ENCODE measurements at places on chromosomes 5 and 9.

GRCh38 chr9:92820964-92821363 is 56.3 kb upstream of the BICD2 start:
- DNase-seq: no peak

GRCh38 chr9:93080406-93080805 is 15.6 kb upstream of the CARD19 start:
- no peak for DNase-seq

DNA sequence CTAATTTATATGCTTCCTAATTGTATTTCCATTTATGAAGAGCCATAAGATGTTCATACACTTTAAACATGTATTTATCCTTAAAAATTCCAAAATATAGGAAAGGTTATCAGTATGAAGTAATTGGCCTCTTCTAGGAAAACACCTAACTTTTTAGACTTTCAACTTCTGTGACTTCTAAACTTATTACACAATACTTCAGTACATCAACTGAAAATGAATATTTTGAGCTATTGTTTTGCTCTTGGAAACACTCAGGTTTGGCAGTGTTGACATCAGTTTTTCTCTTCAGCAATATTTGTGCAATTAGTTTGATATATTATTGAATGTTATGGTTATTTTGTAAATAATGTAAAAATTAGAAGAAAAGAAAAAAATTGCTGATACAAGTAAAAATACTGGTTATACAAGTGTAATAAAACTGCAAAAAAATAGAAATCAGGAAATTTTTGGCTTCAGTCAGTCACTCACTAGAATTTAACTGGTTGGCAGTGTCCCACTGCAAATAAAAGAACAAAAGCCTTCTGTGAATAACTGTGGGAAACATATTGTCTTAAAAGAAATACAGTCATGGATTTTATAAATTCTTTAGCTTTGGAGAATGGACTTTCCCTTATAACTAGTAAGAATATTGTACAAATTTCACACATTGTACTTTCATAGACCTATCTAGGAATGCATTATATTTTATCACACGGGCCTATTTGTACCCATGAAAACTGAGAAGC is 635.9 kb downstream of the TLE1 start:
- DNase-seq: no peak

- DNase-seq: no peak
Measured at GRCh38 chr5:129216001-129216400, 121.5 kb downstream of the ISOC1 start.

GRCh38 chr9:15248081-15248480 is 58.9 kb downstream of the TTC39B start:
- DNase-seq: no peak

DNA sequence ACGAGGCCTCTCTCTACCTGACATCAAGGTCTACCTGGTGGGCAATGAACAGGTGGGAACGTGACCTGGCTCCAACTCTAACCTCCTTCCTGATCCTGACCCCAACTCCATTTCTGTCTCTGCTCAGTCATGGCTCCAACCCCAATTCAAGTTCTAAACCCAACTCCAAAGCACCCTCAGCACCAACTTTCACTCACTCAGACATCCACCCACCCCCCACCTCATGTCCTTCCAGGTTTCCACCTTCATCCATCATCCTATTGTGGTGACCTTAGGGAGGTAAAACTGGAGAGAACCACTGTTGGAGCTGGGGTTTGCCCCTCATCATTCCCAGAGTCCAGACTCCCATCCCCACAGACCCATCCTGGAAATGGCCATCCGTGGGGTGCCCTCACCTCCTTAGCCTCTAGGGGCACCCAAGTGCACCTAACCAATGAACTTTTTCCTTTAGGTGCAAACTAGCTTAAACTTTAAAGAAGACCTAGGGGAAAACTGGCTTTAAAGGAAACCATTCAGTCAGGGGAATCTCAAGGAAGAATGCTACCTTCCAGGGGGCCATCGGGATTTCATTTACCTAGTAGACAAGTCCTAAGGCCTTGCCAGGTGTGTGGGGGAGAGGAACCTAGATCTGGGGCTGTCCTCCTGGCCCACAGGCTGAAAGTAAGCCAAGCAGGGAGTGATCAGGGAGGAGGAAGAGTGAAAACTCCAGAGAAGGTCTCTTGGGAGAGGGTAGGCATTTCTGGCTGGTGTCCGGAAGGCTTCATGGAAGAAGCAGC is 11.3 kb downstream of the RGS14 start:
- no peak for DNase-seq

DNA sequence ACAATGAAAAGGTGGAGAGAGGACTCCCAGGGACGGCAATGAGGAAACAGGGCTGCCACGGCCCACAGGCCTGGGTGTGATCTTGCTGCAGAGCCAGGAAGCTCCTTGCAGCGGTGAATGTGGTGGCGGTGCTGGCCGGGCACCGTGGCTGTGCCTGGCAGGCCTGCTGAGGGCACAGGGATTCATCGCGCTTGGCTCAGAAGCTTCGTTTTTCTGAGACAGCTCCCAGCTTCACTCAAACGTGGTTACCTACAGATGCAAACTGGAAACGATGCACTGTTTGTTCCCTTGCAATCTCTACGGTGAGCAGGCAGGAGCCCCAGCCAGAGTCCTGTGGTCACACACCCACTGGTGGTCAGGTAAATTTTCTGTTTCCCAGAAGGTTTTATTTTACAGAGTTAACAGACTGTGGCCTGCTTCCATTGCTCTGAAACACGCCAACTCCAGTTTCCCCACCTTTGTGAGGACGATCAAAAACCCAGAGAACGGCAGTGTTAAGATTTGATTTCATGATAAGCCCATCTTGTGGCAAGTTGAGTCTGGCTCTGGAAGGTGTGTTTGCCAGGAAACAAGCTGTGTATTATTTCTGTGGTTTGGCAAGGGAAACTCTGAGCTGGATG is 183.9 kb downstream of the AUH start:
- no peak for DNase-seq

- DNase-seq: no peak
Measured at GRCh38 chr5:5306696-5307095, 115.8 kb upstream of the ICE1 start.

DNA sequence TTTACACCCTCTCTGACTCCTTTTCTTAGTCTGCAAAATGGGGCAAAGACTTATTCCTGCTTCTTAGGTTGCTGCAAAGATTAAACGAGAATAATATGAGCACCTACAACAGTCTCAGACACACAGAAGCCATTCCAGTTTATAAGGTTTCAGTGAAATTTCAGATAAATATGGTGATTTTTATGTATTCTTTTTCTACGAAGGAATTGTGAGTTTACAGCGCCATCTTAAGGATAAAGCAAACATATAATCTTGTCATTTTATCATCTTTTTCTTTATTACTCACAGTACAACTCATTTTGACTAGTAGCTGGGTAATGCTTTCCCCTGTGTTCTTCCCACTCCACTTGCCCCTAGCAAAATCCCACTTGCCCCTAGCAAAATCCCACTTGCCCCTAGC is 29.2 kb upstream of the SMC5 start:
- DNase-seq: no peak

GRCh38 chr5:64166201-64166959 is 737 bp downstream of the RNF180 start:
- DNase-seq: no peak

DNA sequence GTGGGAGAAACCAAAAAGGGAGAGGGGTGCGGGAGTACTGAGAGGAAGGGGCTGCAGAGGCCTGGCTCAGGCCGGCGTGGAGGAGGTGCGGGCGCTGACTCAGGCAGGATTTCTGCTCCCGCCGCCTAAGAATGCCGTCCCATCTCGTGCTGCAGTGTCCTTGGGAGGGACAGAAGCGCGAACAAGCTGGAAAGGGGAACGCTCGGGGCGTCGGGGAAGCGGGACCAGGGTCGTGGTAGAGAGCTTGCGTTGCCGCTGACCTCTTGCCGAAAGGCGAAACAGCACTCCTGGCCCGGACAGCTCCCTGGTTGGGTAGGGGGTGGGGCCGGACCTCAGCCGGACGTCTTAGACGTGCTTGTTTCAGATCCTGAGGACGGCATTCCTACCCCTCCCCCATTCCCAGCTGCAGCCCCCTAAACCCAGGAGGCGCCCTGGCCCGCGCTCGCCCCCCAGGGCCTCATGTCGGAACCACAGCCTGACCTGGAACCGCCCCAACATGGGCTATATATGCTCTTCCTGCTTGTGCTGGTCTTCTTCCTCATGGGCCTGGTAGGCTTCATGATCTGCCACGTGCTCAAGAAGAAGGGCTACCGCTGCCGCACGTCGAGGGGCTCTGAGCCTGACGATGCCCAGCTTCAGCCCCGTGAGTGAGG is 1.1 kb downstream of the RELL2 start:
- no peak for DNase-seq

DNA sequence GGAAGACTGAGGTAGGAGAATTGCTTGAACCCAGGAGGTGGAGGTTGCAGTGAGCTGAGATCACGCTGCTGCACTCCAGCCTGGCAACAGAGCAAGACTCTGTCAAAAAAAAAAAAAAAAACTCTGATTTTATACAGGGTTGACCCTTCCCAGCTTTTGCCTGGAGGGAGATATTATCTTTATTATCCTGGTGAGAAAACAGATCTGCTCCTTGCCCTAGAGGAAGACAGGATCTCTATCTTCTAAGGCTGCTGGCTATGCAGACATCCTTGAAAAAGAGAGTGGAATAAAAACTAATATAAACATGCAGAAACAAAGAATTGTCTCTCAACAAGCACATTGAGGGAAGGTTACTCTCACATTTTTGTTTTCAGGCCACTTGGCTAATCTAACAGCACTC is 1503.4 kb upstream of the WWC1 start:
- no peak for DNase-seq

GRCh38 chr5:41641621-41642020 is 131.2 kb upstream of the PLCXD3 start:
- no peak for DNase-seq

GRCh38 chr5:103369125-103370120 is 110.9 kb downstream of the MACIR start:
- no peak for DNase-seq

- no peak for DNase-seq
Measured at GRCh38 chr9:7237473-7238246, 479.9 kb downstream of the KDM4C start.

DNA sequence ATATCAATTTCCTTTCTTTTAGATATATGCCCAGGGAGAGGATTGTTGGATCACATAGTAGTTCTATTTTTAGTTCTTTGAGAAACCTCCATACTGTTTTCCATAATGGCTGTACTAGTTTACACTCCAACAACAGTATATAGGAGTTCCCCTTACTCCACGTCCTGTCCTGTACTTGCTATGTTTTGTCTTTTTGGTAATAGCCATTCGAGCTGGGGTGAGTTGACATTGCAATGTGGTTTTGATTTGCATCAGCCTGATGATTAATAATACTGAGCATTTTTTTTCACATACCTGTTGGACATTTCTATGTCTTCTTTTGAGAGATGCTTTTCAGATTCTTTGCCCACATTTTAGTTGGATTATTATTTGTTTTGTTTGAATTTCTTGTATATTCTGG is 445.9 kb downstream of the NTRK2 start:
- DNase-seq: no peak

- peak; percentile 20 for DNase-seq
Measured at GRCh38 chr5:77064040-77064439, 23.0 kb downstream of the ZBED3 start.

- no peak for DNase-seq
Measured at GRCh38 chr9:97694769-97695168, 2.4 kb downstream of the XPA start.

DNA sequence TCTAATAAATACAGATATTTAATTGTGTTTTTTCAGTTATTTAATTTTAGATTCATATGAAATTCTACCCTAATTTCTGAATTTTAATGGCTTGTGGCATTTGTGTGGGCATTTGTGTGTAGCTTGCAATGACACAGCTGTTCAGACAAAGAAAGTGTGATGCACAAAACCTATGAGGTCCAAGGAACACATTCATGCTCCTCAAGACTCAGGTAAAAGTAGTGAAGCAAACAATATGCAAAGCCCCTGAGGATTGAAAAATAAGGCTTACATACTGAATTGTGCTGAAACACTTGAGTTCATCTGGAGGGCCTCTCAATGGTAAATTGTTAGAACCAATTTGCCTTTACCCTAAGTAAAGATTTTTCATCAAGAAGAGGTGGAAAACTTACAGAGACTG is 28.1 kb downstream of the IL7R start:
- DNase-seq: no peak

- no peak for DNase-seq
Measured at GRCh38 chr9:16559418-16560188, 310.9 kb downstream of the BNC2 start.

GRCh38 chr5:171961117-171961516 is 45.3 kb downstream of the FBXW11 start:
- no peak for DNase-seq

DNA sequence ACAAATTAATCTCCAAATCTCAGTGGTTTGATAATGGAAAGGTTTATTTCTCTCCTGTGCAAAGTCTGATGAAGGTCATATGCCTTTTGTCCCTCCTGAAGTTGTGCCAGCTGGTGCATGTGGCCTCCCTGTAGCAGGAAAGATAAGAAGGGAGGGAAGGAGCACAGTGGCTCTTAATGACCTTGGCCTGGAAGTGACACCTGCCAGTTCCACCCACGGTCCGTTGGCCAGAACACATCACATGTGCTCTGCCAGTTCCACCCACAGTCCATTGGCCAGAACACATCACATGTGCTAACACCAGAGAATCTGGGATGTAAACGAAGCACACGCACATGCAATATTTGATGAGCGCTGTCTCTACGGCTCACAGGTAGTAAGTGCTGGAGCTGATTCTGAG is 130.9 kb downstream of the DOCK2 start:
- DNase-seq: no peak

DNA sequence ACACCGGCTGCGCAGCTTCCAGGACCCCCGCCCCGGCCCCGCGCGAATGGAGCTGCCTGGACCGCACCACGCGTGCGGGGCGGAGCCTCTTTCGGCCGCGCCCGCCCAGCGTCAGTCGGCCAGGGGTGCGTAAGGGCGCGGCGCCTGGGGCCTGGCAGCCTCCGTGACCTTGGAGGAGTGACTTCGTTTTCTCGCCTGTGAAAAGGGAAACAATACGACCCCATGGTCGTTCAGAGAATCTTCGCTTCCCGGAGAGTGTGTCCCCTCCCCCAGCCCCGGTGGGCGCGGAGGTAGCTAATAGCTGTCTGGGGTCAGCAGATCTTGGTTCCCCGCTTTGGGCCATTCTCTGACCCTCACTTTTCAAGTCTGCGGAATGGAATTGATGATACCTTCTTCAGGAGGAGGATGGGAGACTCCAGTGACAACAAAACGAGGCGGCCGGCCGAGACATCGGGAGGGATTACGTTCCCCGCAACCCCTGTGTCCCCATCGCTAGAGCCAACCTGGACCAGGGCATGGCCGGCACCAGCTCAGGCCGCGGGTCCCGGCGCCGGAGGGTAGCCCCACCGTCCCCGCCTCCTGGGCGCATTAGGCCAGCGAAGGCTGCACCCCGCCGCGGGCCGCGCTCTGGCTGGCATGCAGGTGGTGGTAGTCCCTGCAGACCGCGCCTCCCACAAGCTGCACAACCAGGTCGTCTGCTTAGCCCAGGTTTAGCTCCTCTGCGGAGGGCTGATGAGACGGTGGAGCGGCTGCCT is 5.5 kb upstream of the CDHR2 start:
- no peak for DNase-seq

All from NCI-H2081 treated with DMSO at 0.1 percent for 48 hours (cell line).